ENCODE measurements at places on chromosomes 3 and 15.
A peak's percentile ranks its signal among the peaks of the same experiment; 100 is the strongest.

DNA sequence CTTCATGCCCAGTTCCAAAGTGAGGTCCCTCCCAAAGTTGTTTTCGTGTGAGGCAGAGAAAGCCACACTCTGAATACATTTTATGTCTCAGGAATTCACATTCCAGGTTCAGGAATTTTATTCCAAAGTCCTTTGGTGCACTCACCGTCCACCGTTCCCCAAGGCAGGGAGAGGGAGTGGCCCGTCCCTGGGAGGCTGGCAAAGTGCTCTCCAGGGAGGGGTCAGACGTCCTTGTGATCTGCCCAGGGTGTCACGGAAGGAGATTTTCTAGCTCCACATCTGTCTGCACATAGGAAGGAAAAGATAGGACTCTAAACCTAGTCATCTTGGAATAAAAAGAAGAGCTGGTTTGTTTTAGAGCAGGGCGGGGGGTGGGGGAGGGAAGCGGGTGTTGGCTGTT is 47.9 kb downstream of the KLF13 start:
- DNase-seq = no peak

DNA sequence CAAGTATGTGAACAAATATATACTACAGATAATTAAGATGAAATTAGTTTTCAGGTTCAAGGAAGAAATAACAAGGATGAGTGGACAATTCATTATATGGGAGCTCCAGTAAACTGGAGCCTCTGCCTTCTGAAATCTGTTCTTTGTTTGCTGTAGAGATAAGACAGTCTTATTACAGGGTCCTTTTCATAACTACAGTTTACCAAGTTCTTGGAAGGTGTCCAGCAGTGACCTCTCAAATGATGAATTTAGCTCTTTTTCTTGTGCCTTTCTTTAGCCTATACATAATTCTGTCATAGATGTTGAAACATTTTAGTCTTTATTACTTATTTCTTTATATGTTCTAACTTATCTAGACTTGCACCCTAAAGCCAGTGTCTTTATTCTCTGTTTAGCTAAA is 89.7 kb upstream of the GBE1 start:
- no peak for DNase-seq

DNA sequence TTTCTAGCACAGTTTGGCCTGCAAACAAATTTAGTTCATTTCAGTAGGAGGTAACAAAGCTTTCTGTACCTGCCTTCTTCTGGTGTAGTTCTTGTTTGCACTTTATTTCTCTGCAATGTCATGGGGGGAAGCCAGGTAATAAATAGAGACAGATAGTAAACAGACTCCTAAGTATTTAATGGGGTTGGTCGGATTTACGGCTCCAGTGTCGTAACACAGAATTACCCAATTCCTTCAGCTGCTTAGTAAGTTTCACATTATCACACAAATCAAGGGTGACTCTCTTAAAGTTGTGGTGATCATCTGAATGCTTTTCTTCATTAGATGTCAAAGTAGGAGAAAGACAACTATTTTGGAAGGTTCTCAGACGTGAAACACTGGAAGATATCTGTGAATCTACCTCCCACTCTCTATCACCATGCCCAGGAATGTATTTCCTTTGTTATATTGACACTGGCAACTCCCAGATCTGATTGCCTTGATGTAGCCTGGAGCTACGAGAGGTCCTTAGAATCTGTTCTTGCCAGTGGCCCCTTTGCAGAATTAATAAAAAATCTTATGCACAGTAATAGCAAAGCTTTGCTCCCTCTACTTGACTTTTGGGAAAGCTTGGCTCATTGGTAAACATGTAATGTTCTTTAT is 25.0 kb upstream of the TMC3 start:
- no peak for DNase-seq

DNA sequence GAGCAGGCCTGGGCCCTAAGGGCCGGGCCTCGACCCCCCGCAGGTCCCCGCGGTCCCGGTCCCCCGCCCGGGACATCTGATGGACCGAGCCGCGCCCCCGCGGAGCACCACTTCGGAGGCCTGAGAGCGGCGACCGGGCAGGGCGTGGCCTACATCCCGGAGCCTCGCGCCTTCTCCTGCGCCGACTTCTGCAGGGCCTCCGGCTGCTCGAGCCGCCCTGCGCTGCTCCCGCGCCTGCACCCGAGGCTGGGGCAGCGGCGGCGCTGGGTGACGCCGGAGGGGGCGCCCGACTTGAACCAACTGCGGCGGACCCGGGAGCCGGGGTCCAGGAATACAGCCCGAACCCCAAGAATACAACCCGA is 14.9 kb upstream of the GP9 start:
- peak; percentile 31 for DNase-seq

DNA sequence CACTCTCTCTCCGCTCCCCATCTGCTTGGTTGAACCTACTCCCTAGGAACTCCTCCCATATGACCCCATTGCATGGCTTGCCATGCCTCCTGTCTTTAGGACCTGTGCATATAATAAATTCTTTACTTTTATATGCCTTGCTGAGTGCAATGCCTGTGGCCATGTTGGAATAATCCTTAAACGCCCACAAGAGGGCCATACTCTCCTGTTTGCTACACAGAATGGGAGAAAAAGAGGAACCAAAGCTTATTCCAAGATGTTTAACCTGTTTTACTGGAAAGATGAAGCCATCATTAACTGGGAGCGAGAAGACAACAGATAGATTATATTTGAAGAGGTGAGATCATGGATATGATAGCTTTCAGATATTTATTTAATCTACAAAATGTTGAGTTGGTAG is 1097.8 kb downstream of the NAALADL2 start:
- no peak for DNase-seq

- DNase-seq = no peak
Observed at GRCh38 chr3:52534281-52535183, 875 bp upstream of the NT5DC2 start.

GRCh38 chr15:73341886-73342600 is 26.7 kb downstream of the HCN4 start:
- no peak for DNase-seq

GRCh38 chr3:77179762-77180161 is 139.9 kb downstream of the ROBO2 start:
- DNase-seq = no peak

DNA sequence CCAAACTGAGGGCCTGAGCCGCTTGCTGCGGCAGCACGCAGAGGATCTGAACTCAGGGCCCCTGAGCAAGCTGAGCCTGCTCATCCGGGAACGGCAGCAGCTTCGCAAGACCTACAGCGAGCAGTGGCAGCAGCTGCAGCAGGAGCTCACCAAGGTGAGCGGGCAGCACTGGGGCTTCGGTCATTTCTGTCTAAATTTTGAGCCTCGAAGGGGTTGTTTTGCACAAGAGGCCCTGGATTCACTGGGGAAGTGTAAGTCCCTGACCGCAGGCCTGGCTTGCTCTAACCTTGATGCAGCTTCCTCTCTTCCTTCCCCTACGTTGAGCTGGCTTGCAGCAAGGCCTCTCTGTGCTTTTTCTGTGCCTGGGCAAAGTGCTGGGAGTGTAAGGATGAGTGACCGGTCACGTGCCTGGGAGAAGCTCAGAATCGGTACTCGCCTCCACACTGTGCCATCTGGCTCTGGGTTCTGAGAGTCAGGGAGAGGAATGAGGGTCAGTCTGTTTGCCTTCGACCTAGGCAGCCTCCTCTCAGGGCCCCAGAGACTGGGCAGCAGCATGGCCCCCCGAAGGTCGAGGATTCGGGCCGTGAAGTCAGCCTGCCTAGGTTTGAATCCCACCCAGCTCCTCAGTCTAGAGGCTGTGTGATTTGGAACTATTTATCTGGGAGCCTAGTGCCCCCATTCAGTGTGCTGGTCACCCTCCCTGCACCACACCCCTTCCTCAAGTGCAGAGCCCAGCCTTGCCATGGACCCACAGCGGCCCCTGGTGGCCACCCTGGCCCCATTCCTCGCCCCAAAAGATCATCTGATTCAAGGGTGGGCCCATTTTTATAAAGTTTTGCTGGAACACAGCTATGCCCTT is 1.4 kb downstream of the FES start:
- DNase-seq = peak; percentile 72

GRCh38 chr3:139772539-139773500 is 95.0 kb upstream of the NMNAT3 start:
- no peak for DNase-seq

- no peak for DNase-seq
Observed at GRCh38 chr3:123660900-123661299, 76.0 kb upstream of the HACD2 start.

DNA sequence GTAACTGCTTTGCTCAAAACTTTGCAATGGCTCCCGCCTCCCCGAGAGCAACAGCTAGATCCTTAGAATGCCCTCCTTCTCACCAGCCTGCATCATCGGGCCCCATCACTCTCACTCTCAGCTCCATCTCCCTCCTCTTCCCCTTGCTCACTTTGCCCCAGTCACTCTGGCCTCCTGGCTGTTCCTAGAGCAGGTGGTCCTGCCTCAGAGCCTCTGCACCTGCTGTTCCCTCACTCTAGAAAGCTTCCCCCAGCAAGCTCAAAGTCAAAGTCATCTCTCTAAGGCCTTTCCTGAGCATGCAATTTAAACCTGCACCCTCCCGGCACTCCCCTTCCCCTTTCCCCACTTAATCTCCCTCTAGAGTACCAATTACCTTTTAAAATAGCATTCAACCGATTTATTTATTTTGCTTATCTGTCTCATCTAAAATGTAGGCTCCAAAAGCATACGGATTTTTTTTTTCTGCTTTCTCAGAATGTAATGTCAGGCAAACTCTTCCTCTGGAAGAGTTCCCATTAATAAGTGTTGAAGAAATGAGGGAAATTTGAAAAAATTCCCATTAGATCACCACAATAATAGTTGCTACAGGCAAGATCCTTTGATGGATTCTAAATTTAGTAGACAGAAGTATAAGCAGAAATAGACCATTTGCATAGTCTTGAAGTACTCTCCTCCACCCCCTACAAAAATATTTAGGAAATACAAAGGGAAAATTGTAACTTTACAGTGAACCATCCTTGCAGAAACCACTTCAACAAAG is 15.9 kb upstream of the HES1 start:
- DNase-seq = no peak

- no peak for DNase-seq
Observed at GRCh38 chr3:55951388-55951787, 464.3 kb upstream of the WNT5A start.

DNA sequence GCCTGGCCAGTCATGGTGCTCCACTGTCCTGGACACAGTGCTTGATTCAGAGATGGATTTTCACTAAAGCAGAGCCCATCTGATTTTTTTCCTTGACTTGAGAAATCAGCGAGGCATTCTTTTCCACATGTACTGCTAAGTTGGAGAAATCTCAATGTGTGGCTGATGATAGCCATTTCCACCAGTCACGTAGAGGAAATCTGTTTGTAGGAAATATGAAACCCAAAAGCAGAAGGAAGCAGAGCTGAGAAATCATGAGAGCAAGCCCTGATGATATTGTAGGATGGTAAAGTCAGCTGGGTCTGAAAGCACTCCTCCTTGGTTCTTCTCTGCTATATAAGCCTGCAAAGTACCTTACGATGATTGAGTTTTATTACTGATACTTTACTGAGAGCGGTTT is 1233.4 kb downstream of the ROBO2 start:
- no peak for DNase-seq

GRCh38 chr3:120163026-120163425 is 68.8 kb upstream of the GSK3B start:
- no peak for DNase-seq

DNA sequence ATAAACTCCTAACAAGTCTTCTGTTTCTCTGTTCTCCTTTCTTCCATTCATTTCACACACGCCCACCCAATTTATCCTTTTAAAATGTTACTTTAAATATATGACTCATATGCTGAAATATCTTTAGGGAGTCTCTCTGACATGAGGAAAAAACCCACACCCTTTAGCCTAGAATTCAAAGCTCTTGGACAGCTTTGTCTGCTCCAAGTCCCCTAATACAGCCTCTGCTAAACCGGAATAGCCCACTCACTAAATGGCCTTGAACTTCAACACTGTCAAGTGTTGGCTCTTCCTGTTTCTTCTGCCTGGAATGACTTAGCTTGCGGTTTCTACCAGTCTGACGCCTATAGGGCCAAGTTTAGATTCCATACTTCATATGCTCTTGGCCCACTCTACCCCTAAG is 3.3 kb upstream of the CD96 start:
- DNase-seq = no peak

- no peak for DNase-seq
Observed at GRCh38 chr3:129128357-129129155, 7.0 kb upstream of the RAB43 start.

GRCh38 chr3:68996356-68996995 is 17.0 kb downstream of the EOGT start:
- DNase-seq = no peak

- DNase-seq = no peak
Observed at GRCh38 chr3:120435621-120436020, 15.2 kb downstream of the FSTL1 start.

DNA sequence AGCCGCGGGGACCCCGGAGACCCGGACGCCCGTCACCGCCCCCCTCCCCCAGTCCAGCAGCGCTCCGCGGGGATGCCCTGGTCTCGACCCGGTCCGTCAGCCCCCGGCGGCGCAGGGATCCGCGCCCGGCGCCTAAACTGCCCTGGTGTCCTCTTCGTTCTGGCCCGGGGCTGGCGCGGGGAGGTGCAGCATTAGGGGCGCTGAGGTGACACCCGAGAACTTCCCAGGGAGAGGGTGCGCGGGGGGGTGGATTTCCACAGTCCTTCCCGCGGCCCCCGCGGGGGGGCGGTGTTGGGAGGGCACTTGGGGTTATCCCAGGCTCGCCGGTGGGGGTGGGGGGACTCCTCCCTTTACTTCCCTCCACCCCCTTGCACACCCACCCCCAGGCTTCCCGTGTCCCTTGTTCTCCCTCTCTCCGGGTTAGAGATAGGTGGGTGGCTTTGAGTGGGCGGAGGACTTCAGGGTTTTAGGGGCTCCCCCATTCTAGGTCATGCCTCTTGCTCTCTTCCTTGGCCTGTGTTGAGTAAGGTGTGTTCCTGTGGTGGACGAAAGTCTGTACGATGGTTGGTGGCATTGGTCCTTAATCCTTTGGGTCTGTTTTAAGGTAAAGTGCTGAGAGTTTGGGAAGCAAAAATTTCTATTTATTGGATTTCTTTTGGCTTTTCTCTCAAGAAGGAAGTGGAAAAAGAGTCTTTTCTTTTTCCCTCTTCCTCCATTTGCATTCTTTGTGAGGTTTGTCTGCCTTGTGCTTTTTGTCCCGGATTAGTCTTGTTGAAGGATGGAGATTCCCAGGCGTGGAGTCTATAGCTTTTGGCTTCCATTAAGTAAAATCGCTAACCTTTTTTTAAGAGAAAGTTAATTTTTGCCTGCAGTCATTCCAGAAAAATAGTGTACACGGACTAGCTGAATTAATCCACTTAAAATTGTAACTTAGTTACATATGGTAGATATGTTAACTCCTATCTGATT is 811 bp downstream of the SKIL start:
- DNase-seq = peak; percentile 61

GRCh38 chr15:82790321-82790720 is 15.5 kb downstream of the FSD2 start:
- no peak for DNase-seq

Data from stimulated activated CD8-positive, alpha-beta memory T cell treated with anti-CD3 and anti-CD28 coated beads, Interleukin-4, amount 100 ng/mL, for 24 hours (primary cell).